ENCODE measurements at places on chromosomes 12 and 14.

- DNase-seq, result no peak
These were observed 7.4 kb downstream of the CLEC14A start for GRCh38 chr14:38248321-38249028.

DNA sequence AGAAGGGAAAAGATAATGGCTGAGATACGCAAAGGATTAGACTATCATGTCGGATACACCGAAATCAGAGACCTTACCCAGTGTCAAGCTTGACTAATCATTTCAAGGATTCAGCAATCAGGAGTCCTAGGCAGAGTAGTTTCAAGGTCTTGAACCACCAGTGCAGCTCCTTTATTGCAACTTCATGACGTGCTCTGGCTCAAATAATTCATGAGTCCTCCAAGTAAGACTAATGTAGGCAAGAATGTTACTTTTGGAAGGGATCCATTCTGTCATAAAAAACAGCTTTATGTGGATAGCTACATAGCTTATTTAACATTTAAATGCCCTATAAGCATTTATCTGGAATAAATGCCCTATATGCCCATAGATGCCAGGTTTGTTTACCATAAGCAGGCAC lies 123.2 kb downstream of the LMO3 start:
- no peak for DNase-seq

DNA sequence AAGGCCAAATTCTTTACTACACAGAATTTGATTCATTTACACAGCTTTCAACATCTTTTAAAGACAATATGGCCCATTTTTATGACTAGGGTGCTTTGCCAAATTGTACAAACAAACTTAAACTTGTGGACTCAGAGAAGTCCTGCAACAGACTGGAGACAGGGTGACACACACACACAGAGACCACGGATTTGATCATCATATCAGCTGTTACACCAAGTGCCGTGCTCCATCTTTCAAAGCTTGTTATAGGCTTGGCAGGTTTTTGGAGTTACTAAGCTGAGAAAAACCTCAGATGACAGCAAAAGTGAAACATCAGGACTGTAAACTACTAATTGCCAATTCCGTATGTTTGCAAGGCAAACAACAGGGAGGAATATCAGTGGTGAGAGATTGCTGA lies 811.7 kb downstream of the GALC start:
- no peak for DNase-seq

DNA sequence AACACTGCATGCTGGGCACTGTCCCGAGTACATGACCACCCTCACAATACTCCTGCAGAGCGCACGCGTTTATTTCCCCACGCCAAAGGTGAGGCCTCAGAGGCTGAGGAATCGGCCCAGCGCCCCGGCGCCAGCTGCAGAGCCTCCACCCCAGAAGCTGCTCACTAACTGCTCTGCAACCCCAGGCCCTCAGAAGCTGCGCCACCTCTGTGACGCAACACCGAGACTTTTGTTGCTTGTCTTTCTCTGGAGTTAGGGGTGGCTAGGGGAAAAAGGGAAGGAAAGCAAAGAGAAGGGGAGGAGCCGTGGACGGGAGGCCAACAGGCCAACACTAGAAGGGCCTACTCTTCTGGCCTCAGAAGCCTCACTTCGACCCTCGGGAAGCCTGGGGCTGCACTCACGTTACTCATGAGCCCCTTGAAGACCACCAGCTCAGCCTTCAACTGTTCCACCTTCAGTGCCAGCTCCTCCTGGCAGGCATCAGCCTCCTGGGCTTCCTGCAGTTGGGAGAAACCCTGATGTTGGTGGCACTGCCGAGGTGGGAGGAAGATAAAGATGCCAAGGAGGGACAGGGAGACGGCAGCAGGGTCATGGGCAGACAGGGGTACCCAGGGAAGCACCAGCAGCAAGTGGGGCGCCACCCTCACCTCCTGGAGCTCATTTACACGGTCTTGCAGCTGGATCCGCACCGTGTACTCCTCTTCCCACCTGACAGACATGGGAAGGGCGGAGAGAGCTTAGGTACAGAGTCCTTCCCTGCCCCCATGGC lies 5.4 kb downstream of the IFFO1 start:
- no peak for DNase-seq

GRCh38 chr12:25052914-25053211 lies 104.0 kb upstream of the BCAT1 start:
- no peak for DNase-seq

- DNase-seq, result no peak
These were observed 11.4 kb downstream of the PRORP start for GRCh38 chr14:35133542-35134328.

GRCh38 chr12:50415899-50416479 lies 15.3 kb downstream of the LARP4 start:
- no peak for DNase-seq

DNA sequence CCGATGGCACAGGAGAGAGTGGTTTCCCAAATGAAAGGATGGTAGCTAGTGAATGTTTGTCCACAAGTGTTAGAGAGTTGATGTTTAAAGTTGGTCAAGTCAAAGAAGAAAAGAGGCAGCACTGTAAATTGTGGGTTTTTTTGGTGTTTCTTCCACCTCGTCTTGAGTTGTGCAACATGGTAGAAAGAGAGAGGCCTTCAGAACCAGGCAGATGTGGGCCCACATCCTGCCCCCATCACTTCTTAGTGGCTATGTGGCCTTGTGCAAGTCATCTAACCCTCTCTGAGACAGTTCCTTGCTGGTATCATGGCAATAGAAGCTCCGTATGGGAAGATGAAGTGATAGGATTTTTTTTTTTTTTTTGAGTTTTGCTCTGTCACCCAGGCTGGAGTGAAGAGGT lies 60.8 kb downstream of the NDUFA12 start:
- no peak for DNase-seq

GRCh38 chr12:117051380-117051779 lies 47.8 kb downstream of the TESC start:
- no peak for DNase-seq

DNA sequence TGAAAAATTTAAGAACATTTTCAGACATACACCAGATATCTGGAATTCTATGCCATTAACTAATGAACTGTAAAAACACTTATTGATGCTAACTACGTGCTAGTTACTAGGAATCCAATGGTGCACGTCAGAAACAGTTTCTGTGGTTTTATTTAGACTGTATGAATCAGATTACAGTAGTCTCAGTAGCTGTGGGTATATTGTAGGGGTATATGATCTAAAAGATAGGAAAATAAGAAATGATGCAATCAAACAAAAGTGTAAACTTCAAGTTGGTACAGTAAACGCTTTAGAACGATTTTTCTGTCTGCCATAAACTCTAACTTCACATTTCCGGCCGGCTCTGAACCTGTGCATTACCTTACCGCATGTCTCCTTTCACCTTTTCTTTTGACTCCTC lies 2.3 kb downstream of the ABCC9 start:
- no peak for DNase-seq

- DNase-seq, result no peak
These were observed 3.2 kb upstream of the MEG3 start for GRCh38 chr14:100822532-100823296.

DNA sequence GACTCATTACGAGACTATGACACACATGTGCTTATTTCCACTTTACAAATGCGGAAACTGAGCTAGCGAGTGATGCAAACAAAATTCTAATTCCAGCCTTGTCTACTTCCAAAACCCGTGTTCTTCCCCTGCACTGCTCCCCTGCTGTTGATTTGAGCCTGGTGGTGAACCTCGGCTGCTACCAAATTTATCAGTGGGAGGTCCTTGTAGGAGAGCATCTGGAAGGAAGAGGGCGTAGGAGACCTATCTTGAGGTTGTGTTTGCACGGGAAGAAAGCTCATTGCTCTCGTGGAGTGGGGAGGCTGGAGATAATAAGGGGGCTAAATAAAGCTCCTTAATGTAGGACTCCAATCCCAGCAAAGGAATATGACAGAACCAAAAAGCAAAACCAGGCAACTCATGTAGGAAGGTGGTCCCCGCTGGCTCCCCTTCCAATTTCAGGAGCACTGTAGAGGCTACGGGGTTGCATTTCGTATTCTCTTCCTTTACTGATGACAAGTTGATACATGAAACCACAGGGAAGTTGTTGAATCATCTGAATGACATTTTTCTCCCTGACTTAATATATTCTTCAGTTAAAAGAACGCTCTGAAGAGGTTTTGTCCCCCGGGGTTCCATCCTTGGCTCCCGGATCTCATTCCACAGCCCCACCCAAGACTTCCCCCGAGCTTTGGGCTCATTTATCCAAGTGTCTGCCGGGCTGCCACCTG lies 52.6 kb downstream of the FZD10 start:
- no peak for DNase-seq

- DNase-seq, result no peak
These were observed 11.5 kb downstream of the TEAD4 start for GRCh38 chr12:2970744-2971143.

- DNase-seq, result peak; percentile 44
These were observed 531 bp upstream of the EML1 start for GRCh38 chr14:99792551-99793212.

- DNase-seq, result no peak
These were observed 20.8 kb upstream of the STRAP start for GRCh38 chr12:15861404-15861803.

- peak; percentile 33 for DNase-seq
These were observed 6.7 kb upstream of the C12orf50 start for GRCh38 chr12:88035907-88036289.

DNA sequence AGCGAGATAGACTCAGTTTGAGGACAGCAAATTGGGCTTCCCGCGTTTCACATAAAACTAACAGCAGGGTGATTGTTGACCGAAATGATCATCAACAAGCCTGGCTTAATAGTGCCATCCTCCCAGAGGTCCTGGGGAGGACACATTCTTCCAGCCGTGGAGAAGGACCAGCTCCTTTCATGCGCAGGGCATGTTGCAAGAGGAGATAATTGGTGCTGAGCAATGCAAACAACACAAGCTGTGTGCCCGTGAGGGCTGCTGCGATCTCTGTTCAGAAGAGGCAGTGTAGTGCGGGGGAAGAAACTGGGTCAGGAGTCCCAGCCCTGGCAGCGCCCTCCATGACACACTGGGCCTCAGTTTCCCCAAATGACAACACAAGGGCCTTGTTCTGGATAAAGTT lies 54.3 kb downstream of the CCDC85C start:
- no peak for DNase-seq

GRCh38 chr12:114684098-114684869 lies at the start of gene TBX3:
TBX3 (minus strand) TSS chr12:114684175; CDS start chr12:114683200, 975 bp downstream.
- peak; percentile 39 for DNase-seq

- no peak for DNase-seq
These were observed 53.7 kb downstream of the RNF34 start for GRCh38 chr12:121453629-121454028.

GRCh38 chr12:33663000-33663654 lies 223.5 kb upstream of the SYT10 start:
- no peak for DNase-seq

DNA sequence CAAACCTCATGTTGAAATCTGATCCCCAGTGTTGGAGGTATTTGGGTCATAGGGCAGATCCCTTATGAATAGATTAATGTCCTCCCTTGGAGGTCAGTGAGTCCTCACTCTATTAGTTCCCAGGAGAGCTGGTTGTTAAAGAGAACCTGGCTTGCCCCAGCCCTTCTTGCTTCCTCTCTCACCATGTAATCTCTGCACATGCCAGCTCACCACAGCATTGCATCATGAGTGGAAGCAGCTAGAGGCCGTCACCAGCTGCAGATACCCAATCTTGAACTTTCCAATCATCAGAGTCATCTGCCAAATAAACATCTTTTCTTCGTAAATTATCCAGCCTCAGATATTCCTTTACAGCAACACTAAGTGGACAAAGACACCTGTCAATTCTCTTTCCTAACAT lies 161.8 kb upstream of the IGF1 start:
- no peak for DNase-seq

DNA sequence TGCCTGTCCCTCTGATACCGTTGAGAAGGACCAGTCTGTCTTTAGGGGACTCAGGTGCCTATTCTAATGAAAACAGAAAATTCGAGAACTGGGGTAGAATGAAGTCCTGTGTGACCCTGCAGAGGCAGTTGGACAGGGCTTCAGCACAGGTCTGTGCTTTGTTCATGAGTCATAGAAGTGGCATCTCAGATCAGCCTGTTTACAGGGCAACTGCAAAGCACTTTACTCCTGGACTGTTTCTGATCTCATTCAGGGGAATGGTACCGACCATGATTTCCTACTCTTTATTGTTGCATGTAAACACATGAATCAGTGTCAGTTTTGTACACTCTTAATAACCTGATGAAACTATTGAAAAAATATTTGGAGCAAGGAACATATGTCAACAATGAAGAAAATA lies 1517.0 kb downstream of the AACS start:
- no peak for DNase-seq

DNA sequence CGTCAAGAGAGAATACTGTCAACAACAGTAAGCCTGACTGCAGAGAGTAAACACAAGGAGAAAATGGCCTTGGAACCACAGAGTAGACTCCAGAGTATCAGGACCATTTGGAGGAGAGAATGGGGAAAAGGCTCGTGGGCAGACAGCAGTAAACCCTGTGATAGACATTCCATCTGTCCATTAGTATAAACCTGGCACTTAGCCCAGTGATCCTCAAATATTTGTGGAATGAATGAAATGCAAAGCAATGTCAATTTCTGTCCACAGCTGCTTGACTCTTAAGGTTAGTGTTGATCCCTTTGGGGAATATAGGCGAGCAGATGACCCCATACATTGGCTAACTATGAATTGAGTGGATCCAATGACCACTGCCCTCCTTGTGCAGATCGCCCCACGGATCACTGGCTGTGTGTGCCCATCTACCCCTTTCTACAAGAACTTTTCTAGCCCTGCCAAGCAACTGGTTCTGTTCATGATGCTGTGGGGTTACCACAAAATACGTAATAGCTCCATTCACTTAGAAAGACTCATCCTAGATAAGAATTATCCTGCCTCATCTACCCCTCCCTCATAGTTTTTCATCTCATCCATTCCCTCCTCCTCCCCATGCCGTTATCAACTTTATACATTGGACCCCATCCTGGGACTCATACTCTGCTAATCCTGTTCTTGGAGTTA lies 846.8 kb downstream of the NRXN3 start:
- DNase-seq, result no peak

- DNase-seq, result no peak
These were observed 6.6 kb downstream of the HIF1A start for GRCh38 chr14:61701946-61702345.

DNA sequence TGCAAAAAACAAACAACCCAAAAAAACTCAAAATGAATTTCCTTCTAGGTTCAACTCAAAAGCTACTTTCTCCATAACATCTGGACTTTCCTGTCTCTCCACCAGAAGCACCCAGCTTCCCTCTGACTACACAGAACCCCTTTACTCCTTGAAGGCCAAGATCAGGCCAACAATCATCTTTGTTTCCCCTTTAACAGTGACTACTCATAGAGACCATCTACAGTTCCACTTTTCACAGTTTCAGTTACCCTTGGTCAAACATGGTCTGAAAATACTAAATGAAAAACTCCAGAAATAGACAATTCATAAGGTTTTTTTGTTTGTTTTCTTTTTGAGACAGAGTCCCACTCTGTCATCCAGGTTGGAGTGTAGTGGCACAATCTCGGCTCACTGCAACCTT lies 11.8 kb downstream of the GCH1 start:
- DNase-seq, result no peak

- no peak for DNase-seq
These were observed 100.8 kb downstream of the ADGRD1 start for GRCh38 chr12:131054345-131055092.

GRCh38 chr14:97695456-97695981 lies 898.3 kb downstream of the VRK1 start:
- no peak for DNase-seq
